ENCODE measurements at places on chromosomes 2 and 18.
A peak's percentile ranks its signal among the peaks of the same experiment; 100 is the strongest.

DNA sequence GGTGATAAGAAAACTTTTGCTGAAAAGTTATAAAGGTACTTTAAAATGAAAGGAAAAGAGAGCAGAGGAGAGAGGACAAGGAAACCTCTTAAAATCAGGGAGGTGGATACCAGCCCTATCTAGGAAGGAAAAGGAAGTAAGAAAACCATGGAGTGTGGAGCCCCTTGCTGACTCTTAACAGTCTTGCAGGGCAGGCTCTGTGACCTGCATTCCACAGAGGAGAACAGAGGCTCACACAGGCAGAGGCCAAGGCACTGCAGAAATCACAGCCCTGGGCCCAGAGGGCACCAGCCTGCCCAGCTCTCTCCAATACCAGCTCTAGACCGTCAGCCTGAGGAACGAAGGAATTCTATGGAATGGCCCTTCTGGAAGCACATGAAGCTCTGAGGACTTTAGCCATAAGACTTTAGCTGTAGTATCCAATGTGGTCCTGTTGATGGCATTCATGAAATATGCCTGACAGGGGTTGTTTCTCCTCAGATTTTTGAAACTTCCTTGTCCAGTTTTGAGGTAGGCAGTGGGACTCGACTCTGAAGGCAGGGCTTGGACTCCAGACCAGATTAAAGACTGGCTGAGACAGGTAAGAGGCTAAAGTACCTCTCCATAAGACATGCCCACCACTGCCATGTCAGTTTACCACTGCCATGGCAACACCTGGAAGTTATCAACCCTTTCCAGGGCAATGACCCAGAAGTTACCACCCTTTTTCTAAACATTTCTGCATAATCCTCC lies 216.3 kb downstream of the ANAPC1 start:
- DNase-seq, result peak; percentile 67

GRCh38 chr2:240140511-240140910 lies at the start of gene OTOS:
Gene OTOS (minus strand): TSS chr2:240140658. CDS start chr2:240140326, 332 bp downstream.
- no peak for DNase-seq

- no peak for DNase-seq
These were observed 49.8 kb downstream of the ZC3H15 start for GRCh38 chr2:186535861-186536260.

DNA sequence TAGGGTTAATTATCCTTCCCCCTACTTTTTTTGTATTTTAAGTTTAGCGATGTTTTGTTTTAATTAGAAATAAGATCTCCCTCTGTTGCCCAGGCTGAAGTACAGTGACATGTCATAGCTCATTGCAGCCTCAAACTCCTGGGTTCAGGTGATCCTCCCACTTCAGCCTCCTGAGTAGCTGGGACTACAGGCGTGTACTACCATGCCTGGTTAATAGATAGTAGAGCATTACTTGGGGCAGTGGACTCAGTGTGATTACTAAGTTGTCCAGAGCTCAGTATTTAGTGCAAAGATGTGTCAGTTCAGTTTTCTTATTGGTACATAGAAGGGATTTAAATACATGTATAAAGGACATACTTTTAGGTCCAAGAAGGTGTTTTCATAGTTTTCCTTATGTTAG lies 9.5 kb upstream of the ADGRF3 start:
- no peak for DNase-seq

DNA sequence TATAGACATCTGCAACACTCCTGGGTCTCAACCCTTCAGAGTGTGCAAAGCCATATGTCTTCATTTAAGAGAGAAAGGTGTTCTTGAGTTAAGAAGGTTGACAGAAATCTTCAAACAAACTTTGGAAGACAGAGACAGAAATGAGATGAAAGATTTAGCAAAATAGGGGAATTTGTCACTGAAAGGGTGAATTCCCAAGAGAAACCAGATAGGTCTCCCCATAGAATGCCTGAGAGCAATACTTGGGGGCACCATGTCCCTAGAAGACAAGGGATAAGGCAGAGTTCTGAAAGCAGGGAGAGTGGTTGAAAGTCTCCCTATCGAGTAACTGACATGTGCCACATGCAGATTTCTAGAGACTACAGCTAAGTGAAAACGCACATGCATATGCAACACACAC lies 50.0 kb downstream of the AP1S3 start:
- no peak for DNase-seq

DNA sequence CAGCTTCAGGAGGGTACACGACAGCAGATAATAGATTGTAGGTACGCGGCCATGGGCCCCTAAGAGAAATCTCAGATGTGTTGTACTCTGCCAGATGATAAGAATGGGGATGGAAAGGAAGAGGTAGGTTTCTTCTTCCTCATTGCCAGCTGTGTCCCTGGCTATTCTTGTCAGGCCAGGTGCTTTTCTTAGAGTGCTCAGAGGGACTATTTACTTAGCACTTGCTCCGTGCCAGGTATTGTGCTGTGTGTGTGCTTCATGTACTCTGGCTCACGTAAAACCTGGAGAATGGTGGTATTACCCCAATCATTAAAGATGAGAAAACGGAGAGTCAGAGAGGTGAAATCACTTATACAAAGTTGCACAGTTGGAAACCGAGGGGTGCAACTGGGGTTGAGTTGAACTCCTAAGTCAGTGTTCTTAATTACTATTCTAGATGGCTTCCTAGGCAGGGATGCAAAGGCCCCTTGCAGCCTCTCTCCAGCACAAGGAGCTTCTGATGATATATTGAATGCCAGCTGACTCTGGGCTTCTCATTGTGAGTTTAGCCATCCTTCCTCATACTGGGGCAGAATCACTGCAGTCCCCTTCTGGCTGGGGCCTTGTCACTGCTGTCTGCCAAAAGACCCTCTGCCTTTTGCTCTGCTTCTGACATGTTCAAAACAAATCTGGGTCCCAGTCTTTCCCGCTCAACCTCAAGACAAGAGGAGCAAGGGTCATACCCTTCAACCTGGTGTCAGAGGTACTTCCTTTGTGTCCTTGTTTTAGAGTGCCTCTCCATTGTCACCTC lies 60.7 kb downstream of the LYPD1 start:
- no peak for DNase-seq

DNA sequence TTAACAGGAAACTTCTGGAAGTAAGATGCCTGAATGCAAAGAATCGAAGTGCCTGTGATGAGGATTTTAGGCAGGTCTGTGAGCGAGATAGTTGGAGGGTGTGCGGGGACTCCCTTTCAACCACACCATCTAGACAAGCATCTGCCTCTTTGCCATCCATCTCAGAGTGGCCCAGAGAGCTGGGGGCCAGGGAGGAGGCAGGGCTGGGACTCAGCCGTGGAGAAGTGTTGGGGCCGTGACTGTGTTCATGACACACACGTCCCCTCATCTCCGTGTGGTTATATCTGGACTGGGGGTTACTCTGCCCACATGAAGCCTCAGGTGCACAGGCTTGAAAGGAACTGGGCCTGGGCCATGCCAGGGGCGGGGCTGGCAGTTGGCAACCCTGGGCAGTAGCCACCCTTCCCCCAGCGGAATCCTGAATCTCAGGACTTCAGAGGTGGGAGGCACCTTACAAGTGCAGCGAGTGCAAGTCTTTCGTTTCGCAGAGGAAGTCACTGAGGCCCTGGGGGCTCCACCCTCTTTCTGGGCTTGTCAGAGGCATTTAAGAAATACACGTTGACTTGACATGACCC lies 112.5 kb downstream of the SLC4A3 start:
- no peak for DNase-seq

DNA sequence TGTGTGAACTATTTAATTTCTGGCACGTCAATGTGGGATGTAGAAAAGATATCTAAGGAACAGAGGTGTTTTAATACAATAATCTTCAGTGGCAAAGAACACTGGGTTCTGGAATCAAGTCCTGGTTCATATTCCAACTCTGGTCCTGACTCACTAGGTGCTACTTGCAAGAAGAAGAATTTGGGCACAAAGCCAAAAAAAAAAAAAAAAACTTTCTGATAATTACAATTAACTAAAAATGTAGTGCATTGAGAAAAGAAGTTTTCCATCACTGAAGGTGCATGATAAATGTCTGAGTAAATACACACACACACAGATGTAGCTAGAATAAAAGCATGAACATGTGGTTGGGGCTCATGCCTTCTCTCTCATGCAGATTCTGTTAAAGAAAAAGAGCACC lies 424.4 kb upstream of the REG3G start:
- no peak for DNase-seq

DNA sequence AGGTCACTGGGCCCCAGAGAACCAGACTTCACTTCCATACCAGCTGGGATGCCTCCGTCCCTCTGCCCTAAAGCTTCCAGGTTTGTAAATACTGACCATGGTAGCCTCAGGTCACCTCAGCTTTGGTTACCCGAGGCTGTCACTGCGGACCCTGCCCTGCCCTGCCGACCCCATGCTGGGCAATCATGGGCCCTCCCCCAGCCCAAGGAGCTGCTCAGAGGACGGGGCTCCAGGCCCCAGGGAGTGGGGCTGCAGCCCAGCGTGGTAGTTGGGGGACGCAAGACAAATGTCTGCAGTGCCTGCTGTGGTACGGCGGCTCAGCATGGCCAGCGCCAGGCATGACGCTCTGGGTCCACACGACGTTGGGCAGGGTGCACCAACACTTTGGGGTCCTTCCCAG lies 25.3 kb downstream of the RAMP1 start:
- DNase-seq, result no peak

GRCh38 chr2:2825062-2825461 lies 494.0 kb upstream of the MYT1L start:
- no peak for DNase-seq

DNA sequence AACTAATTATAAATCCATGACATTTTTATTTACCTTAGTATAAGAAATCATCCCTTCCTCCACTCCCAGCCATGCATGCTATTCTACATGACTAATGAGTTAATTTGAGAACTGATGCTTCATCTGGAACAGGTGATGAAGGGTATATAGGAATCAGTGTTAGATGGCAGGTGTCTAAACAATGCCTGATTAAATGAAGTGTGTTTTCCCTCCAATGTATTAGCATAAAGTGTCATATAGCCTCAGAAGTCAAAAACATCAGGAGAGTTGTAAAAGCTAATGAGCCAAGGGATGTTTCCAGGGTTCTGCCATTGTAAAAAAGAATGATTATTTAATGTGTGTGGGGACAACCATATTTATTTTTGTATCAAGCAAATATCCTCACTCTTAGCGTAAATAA lies 913.8 kb downstream of the DCC start:
- DNase-seq, result no peak

DNA sequence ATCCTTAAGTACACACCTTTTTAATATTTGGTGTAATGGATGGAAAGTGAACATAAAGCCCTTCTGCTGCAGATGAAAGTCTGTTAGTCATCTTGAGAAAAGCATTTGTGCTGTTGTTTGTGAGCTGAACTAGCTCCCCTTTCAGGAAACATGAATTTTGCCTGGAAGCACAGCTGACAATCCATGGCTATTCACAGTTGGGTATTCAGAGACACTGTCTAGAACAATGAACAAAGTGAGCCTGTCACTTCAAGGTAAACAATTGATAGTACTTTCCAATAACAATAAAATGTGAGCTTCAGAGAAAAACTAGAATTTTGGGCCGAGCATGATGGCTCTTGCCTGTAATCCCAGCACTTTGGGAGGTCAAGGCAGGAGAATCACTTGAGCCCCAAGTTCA lies 6.8 kb upstream of the EFHD1 start:
- no peak for DNase-seq

DNA sequence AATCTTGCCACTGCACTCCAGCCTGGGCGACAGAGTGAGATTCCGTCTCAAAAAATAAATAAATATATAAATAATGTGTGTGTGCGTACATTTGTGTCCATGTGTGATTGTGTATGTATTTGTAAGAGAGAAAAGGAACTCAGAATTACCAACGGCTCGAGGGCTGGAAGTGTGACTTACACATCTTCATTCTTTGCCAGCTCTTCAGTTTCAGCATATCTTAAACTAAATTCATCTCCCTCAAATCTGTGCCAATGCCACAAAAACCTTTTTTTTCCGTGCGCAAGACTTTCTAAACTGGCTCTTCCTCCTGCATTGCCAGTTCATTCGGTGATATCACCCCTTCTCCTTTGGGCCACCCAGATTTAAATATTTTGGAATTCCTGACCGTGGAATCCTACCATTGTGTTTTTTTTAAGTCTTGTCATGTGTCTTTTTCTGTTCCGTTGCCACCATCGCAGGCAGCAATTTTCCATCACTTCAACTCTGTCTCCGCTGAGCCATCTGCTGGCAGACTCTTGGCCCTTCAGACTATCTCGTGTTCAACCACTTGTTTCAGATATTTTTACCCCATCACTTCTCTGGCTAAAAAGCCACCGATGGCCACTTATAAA lies 77.0 kb upstream of the ZNF532 start:
- DNase-seq, result no peak

DNA sequence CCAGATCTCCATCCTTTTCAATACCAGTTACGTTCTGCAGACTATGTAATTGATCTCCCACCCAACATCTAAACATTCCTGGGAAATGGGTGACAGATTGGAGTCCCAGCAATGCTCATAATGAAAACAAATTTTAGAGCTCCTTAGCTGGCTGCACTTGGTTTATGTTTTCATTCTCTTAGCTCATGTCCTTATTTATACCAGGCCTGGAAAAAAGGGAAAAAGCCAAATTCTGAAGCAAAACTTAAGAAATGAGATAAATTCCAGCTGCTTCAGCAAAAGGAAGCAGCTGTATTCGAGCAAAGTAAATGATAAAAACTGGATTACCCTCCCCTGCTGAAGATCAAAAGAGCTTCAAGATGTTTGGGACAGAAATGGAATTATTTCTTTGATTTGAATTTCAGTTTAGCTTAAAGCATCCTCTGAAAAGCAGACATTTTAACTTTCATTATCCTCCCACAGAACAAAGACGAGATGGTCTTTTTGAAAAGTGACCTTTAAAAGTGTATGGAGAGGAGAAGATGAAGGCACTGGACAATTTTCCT lies 196.5 kb upstream of the THUMPD2 start:
- no peak for DNase-seq

DNA sequence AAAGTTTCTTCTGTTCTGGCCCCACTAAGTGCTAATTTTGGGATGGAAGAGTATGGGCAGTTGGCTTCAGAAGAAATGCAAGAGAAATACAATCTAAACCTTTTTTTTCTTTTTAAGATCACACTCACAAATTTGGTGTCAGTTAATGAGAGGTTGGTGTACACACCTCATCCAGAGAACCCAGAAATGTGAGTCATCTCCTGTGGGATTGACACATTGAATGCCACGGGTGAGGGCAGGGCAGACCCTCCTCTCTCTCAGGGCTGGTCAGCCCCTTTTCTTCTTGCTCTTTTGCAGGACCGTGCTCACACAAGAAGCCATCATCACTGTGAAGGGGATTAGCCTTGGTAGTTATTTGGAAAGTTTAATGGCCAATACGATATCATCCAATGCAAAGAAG lies 19.2 kb downstream of the PRELID3A start:
- no peak for DNase-seq

- DNase-seq, result no peak
These were observed 93.3 kb downstream of the RNF144A start for GRCh38 chr2:7010391-7011054.

- no peak for DNase-seq
These were observed 131.3 kb upstream of the GPC1 start for GRCh38 chr2:240303896-240304745.

DNA sequence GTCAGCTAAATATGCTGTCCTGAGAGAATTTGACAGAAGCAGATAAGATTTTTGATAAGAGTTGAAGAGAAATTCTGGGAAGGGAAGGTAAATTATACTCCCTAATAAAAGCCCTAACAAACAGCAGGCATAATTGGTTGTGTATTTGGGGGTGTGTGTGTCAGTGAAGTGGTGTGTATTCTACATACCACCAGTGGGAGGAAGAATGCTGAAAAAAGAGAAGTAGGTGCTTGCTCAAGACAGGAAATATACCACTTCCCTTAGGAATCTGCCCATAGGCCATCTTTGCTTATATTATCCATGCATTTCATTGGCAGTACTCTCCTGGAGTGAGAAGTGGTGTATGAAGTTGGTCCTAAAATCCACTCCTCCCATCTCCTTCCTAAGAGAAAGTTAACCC lies 76.2 kb downstream of the FMNL2 start:
- no peak for DNase-seq

All from foreskin melanocyte (primary cell).